Stimulated activated CD4-positive, alpha-beta T cell treated with anti-CD3 and anti-CD28 coated beads, Interleukin-15, amount 100 ng/mL, for 1 hour (primary cell): ENCODE measurements at places on chromosomes 11 and 22.

DNA sequence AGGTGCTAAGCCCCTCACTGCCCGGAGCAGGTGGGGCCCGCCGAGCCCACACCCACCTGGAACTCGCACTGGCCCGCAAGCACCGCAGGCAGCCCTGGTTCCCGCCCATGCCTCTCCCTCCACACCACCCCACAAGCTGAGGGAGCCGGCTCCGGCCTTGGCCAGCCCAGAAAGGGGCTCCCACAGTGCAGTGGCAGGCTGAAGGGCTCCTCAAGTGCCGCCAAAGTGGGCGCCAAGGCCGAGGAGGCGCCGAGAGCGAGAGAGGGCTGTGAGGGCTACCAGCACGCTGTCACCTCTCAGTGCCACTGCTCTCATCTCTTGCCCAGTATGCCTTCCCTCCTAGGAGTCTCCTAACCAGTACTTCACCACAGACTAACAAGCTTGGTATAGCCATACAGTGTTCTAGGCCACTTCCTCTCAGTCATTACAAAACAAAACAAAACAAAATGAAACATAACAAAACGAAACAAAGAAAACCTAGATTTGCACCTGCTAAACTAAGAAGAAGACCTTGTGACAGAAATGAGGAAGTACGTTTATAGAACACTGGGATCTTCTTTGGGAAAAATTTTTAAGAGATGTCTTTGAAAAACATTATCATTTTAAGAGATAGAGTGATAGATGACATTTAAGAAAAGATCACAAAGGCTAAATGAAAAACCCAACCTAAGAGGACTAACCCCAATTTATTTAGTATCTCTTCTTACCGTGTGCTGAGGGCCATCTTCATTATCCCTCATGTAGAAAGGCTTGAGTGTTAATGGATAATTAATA is 47.7 kb upstream of the GAB2 start:
- no peak for DNase-seq

- DNase-seq, result peak; percentile 27
Measured at GRCh38 chr11:3341298-3341697, 37.6 kb downstream of the ZNF195 start.

- DNase-seq, result no peak
Measured at GRCh38 chr11:8229299-8230177, 34.1 kb downstream of the LMO1 start.

GRCh38 chr11:116065986-116066385 is 561.8 kb upstream of the CADM1 start:
- DNase-seq, result no peak

DNA sequence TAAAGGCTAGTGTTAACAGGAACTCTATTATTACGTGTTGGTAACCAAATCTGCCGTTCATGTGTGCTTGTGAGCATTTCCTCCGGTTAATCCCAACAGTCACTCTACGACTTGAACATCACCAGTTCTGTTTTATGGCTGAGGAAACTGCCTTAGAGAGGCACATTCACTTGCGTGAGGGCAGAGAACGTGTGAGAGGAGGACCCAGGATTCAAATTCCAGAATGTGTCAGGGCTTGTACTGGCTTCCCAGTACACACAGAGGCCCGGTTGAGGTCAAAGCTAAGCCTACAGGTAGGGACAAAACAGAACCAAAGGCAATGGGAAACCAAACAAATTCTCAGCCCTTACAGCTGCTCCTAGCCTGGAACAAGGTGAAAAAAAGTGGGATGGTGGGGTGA is 66.9 kb upstream of the TENM4 start:
- DNase-seq, result no peak

DNA sequence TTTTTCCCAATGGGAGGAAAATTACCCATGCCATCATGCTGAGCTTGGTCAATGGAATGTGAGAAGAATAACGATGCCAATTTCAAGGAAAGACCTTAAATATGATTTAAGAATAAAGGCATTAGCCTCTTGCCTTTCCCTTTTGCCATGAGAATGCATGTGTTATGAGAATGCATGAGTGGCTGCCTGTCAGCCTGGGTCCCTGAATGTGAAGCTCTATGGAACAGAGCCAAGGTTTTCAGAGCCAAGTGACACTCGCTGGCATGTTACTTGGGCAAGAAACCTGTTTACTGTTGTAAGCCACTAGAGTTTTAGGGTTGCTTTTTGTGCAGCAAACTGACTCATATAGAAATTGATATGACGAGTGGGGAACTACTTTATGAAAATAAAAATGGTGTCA is 75.7 kb downstream of the JRKL start:
- DNase-seq, result no peak

DNA sequence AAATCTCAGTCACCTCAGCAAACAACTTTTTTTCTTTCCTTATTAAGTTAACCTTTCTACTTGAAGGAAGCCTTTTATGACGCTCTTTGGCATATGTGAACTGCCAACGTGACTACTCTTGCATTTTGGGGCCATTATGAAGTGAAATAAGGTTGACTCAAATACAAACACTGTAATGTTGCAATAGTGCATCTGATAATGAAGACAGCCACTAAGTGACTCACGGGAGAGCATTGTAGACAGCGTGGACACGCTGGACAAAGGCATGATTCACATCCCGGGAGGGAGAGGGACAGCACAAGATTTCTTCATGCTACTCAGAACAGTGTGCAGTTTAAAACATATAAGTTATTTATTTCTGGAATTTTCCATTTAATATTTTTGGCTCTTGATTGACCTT is 560.8 kb downstream of the ETS1 start:
- DNase-seq, result no peak

DNA sequence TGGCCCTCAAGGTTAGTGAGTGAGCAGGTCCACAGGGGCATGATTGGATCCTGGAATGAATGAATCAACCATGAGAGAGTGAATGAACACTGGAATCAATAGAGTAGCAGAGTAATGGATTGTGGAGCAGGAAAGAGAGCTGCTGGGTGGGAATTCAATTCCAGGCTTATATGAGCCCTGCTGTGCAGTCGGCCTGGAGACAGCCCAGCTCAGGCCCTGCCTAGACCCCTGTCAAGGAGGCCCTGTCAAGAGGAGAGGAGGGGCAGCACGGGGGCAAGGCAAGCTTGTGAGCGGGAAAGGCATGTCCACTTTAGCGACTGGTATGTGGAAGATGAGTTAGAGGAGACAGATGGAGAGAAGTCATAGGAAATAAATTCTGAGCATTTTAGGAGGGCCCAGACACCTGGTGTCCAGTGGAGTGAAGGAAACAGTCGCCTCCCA is 1.3 kb upstream of the FOLR1 start:
- DNase-seq, result no peak

DNA sequence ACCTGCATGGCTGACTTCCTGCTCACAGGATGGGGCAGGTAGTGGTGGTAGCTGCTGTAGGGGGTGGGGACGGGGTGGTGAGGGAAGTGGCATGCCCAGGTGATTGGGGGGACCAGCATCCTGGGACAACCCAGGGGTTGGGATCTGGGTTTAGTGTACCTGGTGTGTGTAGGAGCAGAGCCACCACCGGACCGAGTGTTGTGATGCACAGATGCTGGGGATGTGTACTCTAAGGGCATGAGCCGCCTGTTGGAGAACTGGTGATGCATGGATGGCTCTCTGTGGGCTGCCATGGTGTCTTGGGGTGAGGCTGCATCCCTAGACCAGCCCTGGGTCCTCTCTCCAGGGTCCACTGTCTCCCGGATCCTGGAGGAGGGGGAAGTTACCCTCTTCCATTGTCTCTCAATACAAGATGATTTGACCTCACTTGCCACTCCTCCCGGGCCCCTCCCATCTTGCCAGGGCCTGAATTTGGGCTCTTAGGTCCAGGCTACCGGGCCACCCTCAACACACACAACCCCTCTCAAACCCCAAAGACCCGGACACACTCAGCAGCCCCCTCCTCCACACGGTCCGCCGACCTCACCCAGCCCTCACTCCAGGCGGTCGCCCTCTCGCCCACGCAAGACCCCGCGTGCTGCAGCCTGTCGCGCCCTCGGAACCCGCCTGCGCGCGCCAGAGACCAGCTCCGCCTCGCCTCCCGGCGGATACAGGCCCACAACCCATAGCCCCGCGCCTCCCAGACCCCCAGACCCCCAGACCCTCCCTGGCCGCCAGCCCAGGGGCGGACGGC is 619 bp downstream of the LRRC75B start:
- DNase-seq, result no peak

DNA sequence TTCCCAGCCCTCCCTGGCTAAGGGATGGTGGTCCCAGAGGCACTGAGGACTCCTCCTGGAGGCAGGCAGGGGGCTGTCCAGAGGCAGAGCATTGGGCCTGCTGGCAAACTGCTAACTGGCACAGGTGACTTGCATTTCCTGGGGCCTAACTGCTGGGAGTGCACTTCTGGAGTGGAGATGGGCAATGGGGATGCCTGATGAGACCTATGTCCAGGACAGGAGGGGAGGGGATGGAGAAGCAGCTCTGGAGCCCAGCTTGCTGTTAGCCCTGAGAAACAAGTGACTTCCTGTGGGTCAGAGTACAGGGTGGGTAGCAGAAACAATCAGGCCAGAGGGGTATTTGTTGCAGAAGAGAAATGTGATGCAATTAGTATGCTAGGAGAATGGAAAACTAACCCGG is 253.2 kb downstream of the ST3GAL4 start:
- no peak for DNase-seq

- no peak for DNase-seq
Measured at GRCh38 chr11:128181984-128182383, 405.4 kb downstream of the ETS1 start.

- no peak for DNase-seq
Measured at GRCh38 chr11:34323601-34324000, 34.2 kb downstream of the ABTB2 start.

DNA sequence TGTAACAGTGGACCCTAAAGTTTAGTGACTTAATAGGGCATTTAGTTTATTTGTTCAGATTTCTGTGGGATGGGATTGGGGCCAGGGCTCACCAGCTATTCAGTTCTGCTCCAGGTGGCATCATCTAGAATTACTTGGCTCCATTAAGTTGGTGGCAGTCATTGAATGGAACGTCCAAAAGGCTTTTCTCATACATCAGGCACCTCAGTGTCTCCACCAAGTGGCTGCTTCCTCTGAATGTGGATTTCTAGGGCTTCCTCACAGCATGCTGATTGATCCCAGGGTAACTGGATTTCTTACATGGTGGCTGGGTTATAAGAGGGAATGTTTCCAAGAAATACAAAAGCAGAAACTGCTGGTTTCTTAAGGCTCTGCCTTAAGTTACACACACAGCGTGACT is 34.7 kb downstream of the USP47 start:
- no peak for DNase-seq
